ENCODE measurements at places on chromosomes 3 and 15. TPM values are rescaled to one million over a fixed set of nuclear protein-coding genes. Genes with fewer than 3 reads are reported as not detected.

The SENP8 gene
- total RNA-seq = 4.2 TPM

The CLDN18 gene
- 354 TPM for total RNA-seq

The C2CD4A gene
- total RNA-seq = 0.79 TPM

The CHL1 gene
- total RNA-seq = 10.7 TPM

The FOXB1 gene
- total RNA-seq = not detected

The TMEM207 gene
- total RNA-seq = not detected

The UTS2B gene
- 0.41 TPM for total RNA-seq

The SPINK8 gene
- not detected for total RNA-seq

The CD200 gene
- total RNA-seq = 6.6 TPM

The AMOTL2 gene
- total RNA-seq = 106 TPM

The SIDT1 gene
- 4.1 TPM for total RNA-seq

The NR2E3 gene
- total RNA-seq = 0.76 TPM

The RTP1 gene
- not detected for total RNA-seq

DNA sequence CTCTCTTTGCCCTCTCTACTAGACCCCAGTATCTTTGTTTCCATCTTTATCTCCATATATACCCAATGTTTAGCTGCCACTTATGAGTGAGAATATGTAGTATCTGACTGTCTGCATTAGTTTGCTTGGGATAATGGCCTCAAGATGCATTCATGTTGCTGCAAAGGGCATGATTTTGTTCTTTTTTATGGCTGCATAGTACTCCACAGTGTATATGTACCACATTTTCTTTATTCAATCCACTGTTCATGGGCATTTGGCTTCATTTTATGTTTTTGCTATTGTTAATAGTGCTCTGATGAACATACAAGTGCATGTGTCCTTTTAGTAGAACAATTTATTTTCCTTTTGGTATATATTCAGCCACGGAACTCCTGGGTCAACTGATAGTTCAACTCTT is 671.5 kb upstream of the GRM7 start:
- H3K36me3 ChIP-seq = no peaks in the 10 kb centered on the region
- DNase-seq = no peak
- H3K4me1 ChIP-seq = no peaks in the 10 kb centered on the region
- H3K27ac ChIP-seq = no peak overlapping the region
- H3K4me3 ChIP-seq = no peak overlapping the region
- no peaks in the 10 kb centered on the region for H3K27me3 ChIP-seq

DNA sequence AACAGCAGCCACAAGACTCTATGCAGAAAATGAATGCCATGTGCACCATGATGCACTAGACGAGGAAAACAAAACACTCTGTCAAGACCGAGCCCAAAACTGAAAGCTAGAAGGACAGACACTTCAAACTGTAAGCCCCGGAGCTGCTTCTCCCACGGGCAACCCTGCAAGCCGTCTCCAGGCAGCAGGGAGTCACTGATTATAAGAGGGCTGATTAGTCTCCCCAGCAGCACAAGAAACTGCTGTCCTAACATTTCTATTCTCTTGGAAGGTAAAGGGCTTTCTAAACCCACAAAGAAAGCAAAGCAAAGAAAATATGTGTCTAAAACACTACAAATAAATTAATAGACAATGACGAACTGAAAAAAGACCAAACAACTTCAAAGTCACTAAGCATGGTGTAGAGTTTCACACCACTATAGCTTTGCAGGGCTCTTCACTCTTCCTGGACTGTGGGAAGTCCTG is 15.5 kb downstream of the TBC1D2B start:
- DNase-seq = peak; percentile 39
- H3K4me1 ChIP-seq = peaks cover 60% of the 10 kb centered on the region
- no peaks in the 10 kb centered on the region for H3K36me3 ChIP-seq
- H3K4me3 ChIP-seq = no peak overlapping the region

- H3K4me1 ChIP-seq = no peaks in the 10 kb centered on the region
- H3K4me3 ChIP-seq = no peak overlapping the region
- no peak overlapping the region for H3K27ac ChIP-seq
- DNase-seq = no peak
- H3K36me3 ChIP-seq = no peaks in the 10 kb centered on the region
- H3K27me3 ChIP-seq = no peaks in the 10 kb centered on the region
Observed at GRCh38 chr3:146777941-146778340, 172.8 kb upstream of the PLSCR5 start.

- no peaks in the 10 kb centered on the region for H3K36me3 ChIP-seq
- DNase-seq = peak; percentile 91
- peaks cover 17% of the 10 kb centered on the region for H3K4me1 ChIP-seq
- no peak overlapping the region for H3K4me3 ChIP-seq
- no peak overlapping the region for H3K27ac ChIP-seq
Observed at GRCh38 chr3:58532794-58533220, 4.2 kb downstream of the ACOX2 start.

DNA sequence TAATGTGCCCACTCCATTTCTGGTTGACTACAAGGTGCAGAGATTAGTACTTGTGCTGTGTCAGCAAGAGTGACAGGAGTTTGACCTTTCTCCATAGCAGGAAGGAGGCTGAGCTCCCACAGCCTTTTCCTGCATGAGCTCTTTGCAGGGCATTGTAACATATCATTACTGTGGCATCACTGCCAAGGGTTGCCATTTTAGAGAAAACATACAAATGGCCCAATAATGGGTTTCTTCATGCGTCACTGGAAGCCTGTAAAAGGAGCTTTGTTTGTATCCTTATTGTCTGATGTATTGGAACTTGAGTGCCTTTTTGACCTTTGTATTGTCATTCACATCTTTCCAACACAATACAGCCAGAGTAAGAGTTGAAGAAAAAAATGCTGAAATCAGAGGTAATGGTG is 323.0 kb upstream of the CDIN1 start:
- no peak for DNase-seq
- no peaks in the 10 kb centered on the region for H3K27me3 ChIP-seq
- no peak overlapping the region for H3K4me3 ChIP-seq
- no peaks in the 10 kb centered on the region for H3K4me1 ChIP-seq

GRCh38 chr3:100779480-100779879 is 70.2 kb downstream of the TFG start:
- H3K27me3 ChIP-seq = no peaks in the 10 kb centered on the region
- no peak overlapping the region for H3K27ac ChIP-seq
- DNase-seq = no peak
- no peaks in the 10 kb centered on the region for H3K4me1 ChIP-seq
- H3K36me3 ChIP-seq = no peaks in the 10 kb centered on the region
- no peak overlapping the region for H3K4me3 ChIP-seq

GRCh38 chr15:65688462-65688861 is 66.7 kb downstream of the SLC24A1 start:
- DNase-seq = no peak
- H3K4me1 ChIP-seq = no peaks in the 10 kb centered on the region
- H3K36me3 ChIP-seq = no peaks in the 10 kb centered on the region
- no peak overlapping the region for H3K27ac ChIP-seq
- H3K4me3 ChIP-seq = no peak overlapping the region

- H3K4me3 ChIP-seq = no peak overlapping the region
- H3K27ac ChIP-seq = no peak overlapping the region
- no peaks in the 10 kb centered on the region for H3K4me1 ChIP-seq
- H3K36me3 ChIP-seq = no peaks in the 10 kb centered on the region
Observed at GRCh38 chr3:81439108-81439507, 322.3 kb downstream of the GBE1 start.

GRCh38 chr3:108509263-108509662 is 1.1 kb downstream of the MYH15 start:
- H3K4me1 ChIP-seq = no peaks in the 10 kb centered on the region
- no peaks in the 10 kb centered on the region for H3K36me3 ChIP-seq
- H3K27ac ChIP-seq = no peak overlapping the region
- H3K4me3 ChIP-seq = no peak overlapping the region

DNA sequence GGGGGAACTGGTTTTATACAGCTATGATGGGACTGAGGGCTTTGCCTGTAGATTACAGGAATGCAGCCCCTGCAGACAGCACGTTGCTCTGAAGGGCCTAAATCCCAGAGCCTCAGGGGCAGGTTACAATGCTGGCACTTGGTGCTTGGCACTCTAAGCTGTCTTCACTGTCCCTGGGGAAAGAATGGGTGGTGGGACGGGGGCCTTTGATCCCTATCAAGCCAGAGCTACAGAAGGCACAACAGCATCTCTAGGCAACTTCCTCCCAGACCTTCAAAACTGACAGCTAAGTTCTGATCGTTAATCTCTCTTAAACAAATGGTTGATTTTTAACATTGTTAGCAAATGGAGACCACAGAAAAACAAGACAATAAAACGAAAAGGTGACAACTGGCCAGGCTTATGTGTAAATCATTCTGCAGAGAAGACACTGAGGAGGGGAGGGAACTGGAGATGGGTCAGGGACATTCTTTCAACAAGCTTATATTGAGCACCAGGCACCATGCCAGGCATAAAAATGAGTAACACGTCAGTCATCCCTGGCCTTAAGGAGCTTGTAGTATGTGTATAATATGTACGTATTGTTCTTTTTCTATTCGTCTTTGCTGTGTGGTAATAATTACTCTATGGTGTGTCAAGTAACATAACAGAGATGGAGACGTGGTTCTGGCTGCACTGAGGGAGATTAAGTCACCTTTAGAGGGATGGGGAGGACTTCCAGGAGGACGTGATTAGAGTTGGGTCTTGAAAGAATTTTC is 49.1 kb downstream of the CA12 start:
- DNase-seq = no peak
- H3K27ac ChIP-seq = no peak overlapping the region
- no peaks in the 10 kb centered on the region for H3K27me3 ChIP-seq
- H3K4me3 ChIP-seq = no peak overlapping the region
- no peaks in the 10 kb centered on the region for H3K36me3 ChIP-seq

DNA sequence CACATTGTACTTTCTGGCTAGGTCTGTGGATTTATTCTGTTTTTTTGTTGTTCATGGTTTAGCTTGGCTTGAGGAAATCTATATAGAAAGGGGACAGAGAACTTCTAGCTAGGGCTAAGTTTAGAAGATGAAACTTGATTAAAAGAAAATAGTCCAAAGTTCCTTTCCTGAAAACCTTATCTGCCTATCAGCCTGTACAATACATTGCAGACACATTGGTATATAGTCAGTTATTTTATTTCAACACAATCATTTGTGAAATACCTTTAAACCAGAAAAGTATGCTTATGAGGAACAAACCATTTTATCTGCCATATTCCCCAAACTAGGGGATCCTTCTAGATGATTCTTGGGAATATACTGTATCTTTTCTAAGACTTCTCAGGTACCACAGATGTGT is 147.3 kb upstream of the CGNL1 start:
- DNase-seq = no peak
- peaks cover 4% of the 10 kb centered on the region for H3K4me1 ChIP-seq
- no peak overlapping the region for H3K4me3 ChIP-seq
- no peaks in the 10 kb centered on the region for H3K27me3 ChIP-seq
- no peaks in the 10 kb centered on the region for H3K36me3 ChIP-seq

DNA sequence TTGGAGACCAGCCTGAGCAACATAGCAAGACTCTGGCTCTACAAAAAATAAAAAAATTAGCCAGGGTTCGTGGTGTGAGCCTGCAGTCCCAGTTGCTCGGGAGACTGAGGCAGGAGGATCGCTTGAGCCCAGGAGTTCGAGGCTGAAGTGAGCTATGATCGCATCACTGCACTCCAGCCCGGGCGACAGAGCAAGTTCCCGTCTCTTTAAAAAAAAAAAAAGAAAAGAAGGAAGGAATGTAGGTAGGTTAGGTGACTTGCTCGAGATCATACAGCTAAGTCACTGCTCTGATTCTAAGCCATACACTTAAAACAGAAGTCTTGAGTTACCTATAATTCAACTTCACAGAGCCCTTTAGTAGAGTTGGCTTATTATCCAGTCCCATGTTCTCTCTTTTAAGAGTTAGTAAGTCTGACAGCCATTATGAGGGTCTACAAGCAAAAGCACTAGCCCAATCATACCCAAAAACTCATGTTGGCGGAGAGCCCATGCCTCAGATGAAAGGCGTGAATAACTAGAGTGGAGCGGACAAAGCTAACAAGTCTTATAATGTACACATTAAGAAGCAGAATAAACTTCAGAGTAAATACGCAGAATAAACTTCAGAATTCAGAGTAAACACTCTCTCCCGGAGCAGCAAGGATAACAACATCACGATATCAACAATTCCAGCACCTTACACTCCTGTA is 768 bp downstream of the AAGAB start:
- DNase-seq = no peak
- no peaks in the 10 kb centered on the region for H3K27me3 ChIP-seq
- peak overlapping the region; percentile 65 for H3K27ac ChIP-seq
- no peaks in the 10 kb centered on the region for H3K36me3 ChIP-seq

- no peaks in the 10 kb centered on the region for H3K27me3 ChIP-seq
- no peaks in the 10 kb centered on the region for H3K4me1 ChIP-seq
- H3K4me3 ChIP-seq = no peak overlapping the region
- no peak overlapping the region for H3K27ac ChIP-seq
- no peaks in the 10 kb centered on the region for H3K36me3 ChIP-seq
Observed at GRCh38 chr3:66554178-66554577, 53.4 kb upstream of the LRIG1 start.

DNA sequence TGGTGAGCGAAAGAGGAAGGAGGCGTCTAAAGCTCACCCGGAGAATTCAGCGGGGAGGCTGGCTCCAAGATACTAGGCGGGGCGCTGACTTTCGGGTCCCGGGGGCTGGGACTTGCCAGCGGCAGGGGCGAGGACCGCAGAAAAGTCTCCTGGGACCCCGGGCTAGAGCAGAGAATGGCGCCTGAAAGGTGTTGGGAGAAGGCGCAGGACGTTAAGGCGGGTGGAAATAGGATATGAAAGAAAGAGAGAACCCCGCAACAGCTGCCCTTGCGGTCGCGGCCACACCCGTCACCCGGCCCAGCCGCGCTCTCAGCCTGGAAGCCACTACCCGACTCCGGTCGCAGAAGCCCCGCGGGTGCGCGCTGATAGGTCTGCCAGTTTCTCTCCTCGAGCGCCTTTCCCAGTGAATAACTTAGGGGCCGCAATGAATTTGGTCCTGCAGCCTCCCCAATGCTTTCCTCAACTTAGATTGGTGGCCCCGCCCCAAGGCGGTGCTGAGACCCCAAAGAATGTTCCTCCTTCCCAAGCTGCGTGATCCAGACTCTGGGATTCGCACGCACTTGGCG is 604 bp downstream of the LTK start:
- H3K36me3 ChIP-seq = no peaks in the 10 kb centered on the region
- no peak overlapping the region for H3K27ac ChIP-seq
- DNase-seq = no peak
- peaks cover 31% of the 10 kb centered on the region for H3K27me3 ChIP-seq
- peaks cover 29% of the 10 kb centered on the region for H3K4me1 ChIP-seq

GRCh38 chr15:78917888-78918287 is 27.0 kb downstream of the CTSH start:
- H3K27ac ChIP-seq = no peak overlapping the region
- no peaks in the 10 kb centered on the region for H3K36me3 ChIP-seq
- H3K27me3 ChIP-seq = no peaks in the 10 kb centered on the region
- H3K4me1 ChIP-seq = peaks cover 56% of the 10 kb centered on the region

- no peaks in the 10 kb centered on the region for H3K27me3 ChIP-seq
- H3K4me1 ChIP-seq = no peaks in the 10 kb centered on the region
- H3K27ac ChIP-seq = no peak overlapping the region
- no peak for DNase-seq
Observed at GRCh38 chr15:59189241-59189640, 17.4 kb upstream of the LDHAL6B start.

GRCh38 chr3:131036986-131037385 is 10.3 kb downstream of the NEK11 start:
- H3K4me3 ChIP-seq = no peak overlapping the region
- DNase-seq = no peak
- no peak overlapping the region for H3K27ac ChIP-seq
- H3K4me1 ChIP-seq = no peaks in the 10 kb centered on the region

Measured in left lung (tissue), 14 donors.